ENCODE measurements at places on chromosomes 6 and 20. TPM values are rescaled to one million over a fixed set of nuclear protein-coding genes. Genes with fewer than 3 reads are reported as not detected.
A peak's percentile ranks its signal among the peaks of the same experiment; 100 is the strongest.

GRCh38 chr20:38645980-38646858 is 44.6 kb downstream of the ARHGAP40 start:
- DNase-seq, result no peak

DNA sequence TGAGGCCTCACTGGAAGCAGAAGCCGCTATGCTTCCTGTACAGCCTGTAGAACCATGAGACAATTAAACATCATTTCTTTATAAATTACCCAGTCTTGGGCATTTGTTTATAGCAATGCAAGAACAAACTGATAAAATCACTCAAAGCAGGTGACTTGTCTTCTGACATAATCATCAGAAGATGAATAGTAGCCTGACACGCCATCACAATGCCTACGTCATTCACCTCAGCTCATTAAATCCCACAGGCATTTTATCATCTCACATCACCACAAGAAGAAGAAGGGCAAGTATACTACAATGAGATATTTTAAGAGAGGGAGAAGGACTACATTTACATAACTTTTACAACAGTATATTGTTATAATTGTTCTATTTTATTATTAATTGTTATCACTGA is 3.1 kb upstream of the CAP2 start:
- DNase-seq, result no peak

DNA sequence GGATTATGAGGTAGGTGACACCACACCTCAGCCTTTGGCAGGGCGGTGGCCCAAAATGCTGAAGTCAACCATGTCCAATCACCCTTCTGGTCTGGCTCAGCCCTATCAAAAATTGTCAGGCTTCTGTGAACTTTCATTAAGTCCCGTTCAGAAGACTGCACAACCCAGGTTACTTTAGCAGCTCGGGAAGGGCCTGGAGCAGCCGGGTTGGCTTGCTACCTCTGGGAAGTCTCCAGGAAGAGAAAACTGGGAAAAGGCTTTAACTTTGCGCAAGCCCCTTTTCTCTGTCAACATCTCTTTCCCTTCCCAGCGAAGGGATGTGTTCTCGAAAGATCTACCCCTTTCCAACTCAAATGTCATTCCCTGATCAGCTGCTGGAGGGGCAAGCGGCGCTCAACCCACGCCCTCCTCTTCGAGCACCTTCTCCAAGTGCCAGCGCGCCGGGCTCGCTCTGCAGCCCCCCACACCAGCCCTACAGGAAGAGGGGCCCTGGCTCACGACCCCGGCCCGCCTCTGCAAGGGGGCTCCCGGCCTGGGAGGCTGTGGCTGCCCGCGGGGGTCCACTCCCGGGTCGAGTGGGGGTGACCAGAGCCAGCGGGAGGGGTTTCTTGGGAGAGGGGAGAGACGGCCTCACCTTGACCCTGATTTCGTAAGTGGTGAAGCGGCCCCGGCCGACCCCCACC is 573 bp downstream of the SNX3 start:
- peak; percentile 90 for DNase-seq

- DNase-seq, result no peak
Observed at GRCh38 chr20:48945840-48946514, 24.5 kb downstream of the ARFGEF2 start.

DNA sequence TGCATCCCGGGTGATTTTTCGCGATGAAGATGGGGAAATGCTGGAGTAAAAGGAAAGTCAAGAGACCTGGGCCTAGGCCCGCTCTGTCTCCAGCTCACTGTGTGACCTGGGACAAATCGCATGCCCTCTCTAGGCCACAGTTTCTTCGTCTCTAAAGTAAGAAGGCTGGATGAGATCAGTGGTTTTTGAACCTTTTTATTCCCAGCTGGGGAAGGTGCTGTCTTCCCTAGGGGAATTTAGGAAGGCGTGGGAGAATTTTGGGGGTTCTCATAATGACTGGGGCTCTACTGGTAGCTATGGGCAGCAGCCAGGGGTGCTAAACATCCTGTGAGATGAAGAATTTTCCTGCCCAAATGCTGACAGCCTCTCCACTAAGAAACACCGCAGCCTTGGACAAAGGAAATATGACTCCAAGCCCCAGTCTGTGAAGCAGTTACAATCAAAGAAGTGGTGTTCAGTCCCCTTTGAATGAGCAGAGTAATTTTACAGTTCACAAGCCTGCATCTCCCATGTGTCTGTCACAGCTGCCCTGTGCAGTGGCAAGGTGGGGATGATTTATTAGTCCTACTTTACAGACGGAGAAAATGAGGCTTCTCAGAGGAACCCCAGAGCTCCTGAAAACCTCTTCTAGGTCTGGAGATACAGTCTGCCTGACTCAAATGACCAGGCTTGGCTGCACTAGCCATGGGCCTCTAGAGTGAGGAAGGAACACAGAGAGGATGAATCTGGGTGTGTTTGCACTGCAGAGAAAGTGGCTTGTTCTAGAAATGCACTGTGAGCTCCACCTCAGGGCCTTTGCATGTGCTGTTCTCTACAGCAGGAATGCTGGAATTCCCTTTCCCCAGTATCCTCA is 57.2 kb downstream of the RAB44 start:
- DNase-seq, result no peak

GRCh38 chr6:144161975-144162374 is 11.7 kb downstream of the STX11 start:
- DNase-seq, result no peak

DNA sequence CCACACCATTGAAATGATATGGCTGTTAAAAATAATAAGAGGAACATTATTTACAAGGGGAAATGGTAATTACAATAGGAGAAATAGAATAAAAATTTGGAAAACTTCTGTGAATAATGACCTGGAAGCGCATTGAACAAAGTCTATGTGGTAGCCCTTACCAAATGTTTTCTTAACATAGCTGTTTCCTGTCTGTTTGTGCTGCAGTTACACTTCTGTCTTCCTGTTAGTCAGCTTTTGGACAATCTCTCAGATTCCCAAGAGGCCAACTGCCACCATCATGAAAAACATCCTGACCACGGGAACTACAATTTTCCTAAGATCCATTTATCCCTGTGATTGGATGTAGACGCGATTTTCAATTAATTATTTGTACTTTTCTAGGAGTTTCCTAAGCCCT is 754.4 kb upstream of the MARCKS start:
- DNase-seq, result no peak

- DNase-seq, result no peak
Observed at GRCh38 chr20:11210611-11211010, 536.8 kb upstream of the JAG1 start.

- peak; percentile 70 for DNase-seq
Observed at GRCh38 chr20:46060301-46060881, 29.4 kb downstream of the NCOA5 start.

- no peak for DNase-seq
Observed at GRCh38 chr6:37889051-37889450, 69.5 kb downstream of the ZFAND3 start.

DNA sequence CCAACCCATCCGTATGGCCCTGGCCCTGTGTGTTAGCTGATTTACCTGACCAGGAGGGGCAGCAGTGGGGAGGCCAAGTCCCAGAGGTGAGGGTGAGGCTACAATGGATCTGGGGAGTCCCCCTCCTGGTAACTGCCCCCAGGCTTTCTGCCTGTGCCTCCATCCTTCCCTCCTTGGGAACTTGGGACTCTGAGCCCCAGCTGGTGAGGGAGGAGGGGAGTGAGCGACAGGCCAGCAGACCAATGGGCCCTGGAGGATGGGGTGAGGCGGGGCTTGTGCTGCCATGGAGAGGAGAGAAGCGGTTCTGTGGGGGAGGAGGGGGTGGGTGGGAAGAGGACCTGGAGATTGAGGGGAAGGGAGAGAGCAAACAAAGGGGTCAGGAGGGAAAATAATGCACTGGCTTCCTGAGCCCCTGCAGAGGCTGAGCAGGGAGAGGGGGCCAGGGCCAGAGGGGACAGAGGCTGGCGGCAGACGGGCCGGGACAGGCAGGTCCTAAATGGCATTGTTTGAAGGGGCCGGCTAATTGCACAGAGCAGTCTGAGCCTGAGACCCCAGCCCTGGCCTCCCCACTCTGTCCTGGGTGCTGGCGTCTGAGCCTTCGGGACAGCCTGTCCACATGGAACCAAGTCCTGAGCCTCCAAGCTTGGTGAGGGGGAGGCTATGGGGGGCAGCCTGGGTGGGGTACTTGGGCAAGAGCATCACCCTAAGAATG is 17.5 kb downstream of the DNMT3B start:
- no peak for DNase-seq

GRCh38 chr20:5979801-5980200 is 29.3 kb downstream of the MCM8 start:
- DNase-seq, result no peak

DNA sequence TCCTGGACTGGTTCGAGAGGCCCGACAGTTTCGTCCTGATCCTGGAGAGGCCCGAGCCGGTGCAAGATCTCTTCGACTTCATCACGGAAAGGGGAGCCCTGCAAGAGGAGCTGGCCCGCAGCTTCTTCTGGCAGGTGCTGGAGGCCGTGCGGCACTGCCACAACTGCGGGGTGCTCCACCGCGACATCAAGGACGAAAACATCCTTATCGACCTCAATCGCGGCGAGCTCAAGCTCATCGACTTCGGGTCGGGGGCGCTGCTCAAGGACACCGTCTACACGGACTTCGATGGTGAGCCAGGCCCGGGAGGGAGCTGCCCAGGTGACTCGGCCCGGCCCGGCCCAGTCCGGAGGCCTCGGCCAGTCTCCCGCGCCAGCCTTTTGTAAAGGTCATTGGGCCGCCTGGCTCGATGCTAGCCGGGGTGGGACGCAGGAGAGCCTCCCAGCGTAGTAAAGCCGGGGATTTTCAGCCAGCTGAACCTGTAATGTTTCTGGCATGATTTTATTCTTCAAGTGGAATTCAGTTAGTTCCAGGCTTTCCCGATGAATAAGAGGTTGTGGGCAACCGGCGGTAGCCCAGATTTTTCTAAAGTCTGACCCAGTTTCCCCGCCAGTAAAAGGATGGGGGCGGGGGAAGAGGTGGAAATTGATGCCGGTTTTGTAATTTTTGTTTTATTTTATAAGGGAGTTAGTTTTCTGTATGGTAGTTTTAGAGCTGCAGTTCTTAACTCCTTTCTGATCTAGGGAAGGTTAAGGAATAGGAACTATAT is 1.4 kb downstream of the PIM1 start:
- peak; percentile 91 for DNase-seq

DNA sequence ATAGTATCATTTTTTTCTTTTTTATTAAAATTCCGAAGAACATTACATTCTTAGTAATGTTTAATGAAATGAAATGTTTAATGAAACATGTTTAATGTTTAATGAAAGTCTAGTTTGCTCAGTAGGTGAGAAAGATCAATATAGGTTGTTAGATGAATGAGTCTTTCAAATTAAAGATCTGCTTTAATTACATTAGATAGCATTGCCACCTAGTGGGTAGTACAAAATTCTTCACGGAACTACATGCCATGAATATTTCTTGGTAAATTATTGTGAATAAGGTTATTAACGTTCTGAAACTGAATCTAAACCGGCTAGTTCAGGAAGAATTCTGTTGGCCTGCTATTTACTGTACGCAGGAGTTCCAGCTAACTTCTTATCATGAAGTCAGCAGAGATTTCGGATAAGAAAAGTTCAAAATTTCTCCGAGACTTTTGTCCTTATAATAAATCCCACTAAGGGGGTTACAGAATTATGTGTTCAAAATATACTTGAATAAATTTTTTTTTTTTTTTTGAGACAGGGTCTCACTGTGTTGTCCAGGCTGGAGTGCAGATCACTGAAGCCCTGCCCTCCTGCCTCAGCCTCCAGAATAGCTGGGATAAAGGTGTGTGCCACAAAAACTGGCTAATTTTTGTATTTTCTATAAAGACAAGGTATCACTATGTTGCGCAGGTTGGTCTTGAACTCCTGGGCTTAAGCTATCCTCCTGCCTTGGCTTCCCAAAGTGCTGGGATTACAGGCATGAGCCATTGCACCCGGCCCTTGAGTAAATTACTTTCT is 7.9 kb upstream of the GMNN start:
- no peak for DNase-seq

- no peak for DNase-seq
Observed at GRCh38 chr6:105748737-105749161, 337.4 kb upstream of the PRDM1 start.

GRCh38 chr6:125554456-125554855 is 195.0 kb upstream of the HEY2 start:
- DNase-seq, result no peak

DNA sequence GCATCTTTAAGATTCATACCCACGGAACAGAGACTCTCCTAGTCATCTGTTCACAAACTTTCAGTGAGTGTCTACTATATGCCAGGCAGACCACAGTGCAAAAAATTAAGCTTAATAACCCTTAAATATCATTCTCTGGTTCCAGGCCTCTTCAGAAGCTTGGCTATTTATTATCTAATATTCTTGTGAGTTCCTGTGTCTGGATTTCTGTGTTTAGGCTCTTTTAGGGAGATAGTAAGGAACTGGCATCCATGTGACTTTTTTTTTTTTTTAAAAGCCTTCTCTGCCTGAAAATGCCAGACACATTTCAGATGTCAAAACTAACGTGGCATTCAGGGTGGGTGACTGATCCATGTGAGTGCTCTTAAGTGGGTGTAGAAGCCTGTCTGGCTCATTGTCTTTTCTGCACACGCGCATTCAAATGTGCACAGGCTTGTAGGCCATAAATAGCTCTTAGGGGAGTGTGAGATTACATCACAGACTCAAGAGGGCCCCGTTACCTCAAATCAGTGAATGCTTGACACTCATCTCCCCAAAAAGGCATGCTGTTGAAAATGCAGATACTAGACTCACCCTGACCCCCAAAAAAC is 141.9 kb downstream of the GMPR start:
- no peak for DNase-seq

Gene MOG
- not detected for total RNA-seq

Gene WDR27
- 41.5 TPM for total RNA-seq

Gene BIRC7
- 2.7 TPM for total RNA-seq

Gene ZGPAT
- total RNA-seq, result 30.4 TPM

Gene MATN4
- not detected for total RNA-seq

Gene HSPA1L
- total RNA-seq, result 0.98 TPM

Gene DPPA5
- not detected for total RNA-seq
